CD4-positive, alpha-beta T cell (primary cell): ENCODE measurements at places on chromosomes 1 and 21. TPM values are rescaled to one million over a fixed set of nuclear protein-coding genes. Genes with fewer than 3 reads are reported as not detected.

- no peak for DNase-seq
Observed at GRCh38 chr1:226351709-226352108, 42.7 kb upstream of the LIN9 start.

GRCh38 chr1:163538667-163539066 is 216.9 kb downstream of the NUF2 start:
- DNase-seq, result no peak

GRCh38 chr1:225811622-225812487 is 1.9 kb downstream of the EPHX1 start:
- no peak for DNase-seq

DNA sequence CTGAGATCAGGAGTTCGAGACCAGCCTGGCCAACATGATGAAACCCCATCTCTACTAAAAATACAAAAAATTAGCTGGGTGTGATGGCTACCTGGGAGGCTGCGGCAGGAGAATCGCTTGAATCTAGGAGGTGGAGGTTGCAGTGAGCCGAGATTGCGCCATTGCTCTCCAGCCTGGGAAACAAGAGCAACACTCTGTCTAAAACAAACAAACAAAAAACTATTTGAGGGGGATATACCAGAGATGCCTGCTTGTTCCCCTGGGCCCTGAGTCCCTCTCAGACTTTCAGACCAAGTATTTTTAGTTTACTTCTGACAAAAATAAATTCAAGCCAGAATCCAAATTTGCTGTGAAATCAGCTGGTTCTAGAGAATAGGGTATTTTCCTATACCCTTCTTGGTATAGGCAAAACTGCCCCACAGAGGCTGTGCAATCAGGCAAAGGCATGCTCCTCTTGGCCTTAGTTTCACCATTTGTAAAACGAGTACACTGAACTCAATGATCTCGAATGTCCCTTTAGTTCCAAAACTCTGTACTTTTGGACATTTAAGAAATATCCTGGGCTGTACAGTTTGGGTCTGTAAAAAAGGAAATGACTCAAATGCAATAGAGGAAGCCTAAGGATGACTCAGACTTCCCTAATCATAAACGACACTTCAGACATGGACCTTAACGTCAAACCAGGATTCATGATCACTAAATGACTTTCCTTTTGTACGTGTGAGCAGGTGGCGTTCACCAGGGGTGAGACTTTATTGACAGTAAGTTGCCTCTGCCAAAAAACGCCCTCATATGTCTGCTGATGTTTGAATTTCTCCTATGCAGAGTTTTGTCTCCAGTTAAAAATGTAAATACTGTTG is 16.1 kb downstream of the ENSA start:
- DNase-seq, result peak; percentile 84

DNA sequence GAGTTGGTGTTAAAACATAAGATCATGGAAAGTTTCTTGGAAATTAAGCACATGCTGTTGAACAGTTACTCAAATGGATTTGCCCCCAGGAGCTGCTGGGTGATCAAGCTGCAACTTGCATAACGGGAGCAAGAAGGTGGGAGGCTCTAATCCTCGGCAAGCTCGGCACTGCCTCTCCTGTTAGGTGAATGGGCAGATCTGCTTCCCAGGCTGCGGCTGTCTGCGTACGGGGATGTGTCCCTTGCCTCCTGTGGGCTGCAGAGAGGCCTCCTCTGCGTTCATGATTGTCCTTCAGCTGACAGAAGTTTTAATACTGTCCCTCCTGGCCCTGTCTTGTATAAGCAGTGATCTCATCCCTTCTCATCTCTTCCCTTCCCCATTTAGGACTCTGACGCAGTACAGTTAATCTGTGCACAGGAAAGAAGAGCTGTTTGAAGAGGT is 36.7 kb downstream of the ATP1A1 start:
- DNase-seq, result no peak

- no peak for DNase-seq
Observed at GRCh38 chr1:181143102-181143859, 54.8 kb downstream of the IER5 start.

DNA sequence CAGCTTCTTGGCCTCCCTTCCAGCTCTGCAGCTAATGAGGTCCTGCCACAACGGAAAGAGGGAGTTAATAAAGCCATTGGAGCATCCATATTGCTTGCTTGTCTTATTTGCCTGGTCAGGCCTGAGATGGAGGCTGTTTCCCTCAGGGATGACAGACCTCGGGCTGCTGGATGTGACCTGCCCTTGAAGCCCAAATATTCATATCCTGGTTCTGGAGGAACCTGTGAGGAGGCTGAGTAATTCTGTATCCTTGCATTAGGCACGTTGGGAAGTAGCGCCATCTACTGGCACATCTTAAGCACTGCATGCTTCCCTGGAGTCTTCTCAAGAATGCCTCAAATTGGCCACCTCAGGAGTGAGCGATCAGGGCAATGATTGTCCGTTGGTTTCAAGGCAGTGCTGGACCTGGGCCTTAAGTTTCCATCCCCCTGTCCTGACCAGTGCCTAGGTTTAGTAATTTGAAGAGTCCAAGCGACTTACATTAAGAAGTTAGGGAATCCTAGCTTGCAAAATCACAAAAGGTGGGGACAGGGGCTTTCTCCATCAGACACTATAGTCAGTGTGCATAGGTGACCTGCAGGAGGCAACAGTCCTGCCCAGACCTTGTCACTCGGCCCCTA is 13.8 kb upstream of the NASP start:
- DNase-seq, result peak; percentile 74

GRCh38 chr21:35027563-35028450 is 21.3 kb downstream of the RUNX1 start:
- no peak for DNase-seq

- no peak for DNase-seq
Observed at GRCh38 chr1:23129846-23130245, 38.8 kb downstream of the LUZP1 start.

DNA sequence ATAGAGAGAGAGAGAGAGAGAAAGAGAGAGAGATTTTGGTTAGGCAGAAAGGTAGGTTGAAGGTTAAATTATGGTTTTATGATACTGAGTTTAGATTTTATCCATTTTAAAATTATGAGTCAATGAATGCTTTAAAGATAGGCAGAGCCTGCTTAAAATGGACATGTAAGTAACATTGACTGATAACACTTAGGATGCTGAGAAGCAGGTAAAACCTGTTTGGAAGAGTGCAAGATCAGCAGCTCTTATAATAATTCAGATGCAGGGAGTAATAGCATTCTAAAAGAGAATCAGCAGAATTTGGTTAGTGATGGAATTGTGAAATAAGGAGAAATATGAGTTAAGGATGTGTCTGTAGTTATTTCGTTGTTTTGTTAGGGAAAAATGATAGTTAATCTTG is 446.6 kb downstream of the PLA2G4A start:
- no peak for DNase-seq

DNA sequence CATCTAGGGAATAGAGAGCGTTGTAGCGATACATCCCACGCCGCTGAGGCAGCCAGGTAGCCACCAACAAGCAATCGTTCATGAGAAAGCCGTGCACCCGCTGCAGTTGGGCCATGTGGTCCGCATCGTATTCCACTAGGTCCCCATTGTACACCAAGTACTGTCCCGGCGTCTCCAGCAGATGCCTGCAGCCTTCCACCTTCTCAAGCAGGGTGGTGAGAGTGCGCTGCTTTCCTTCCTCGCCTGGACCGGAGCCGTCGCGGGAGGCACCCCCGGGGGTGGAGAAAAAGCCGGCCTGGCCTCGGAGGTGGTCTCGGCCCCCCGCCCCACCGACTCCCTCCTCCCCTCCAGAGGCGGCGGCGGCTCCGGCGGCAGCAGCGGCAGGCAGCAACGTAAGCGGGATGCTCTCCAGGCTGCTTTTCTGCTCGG is 595 bp downstream of the EXOC8 start:
- DNase-seq, result no peak

GRCh38 chr1:114609826-114610225 is 28.4 kb upstream of the BCAS2 start:
- DNase-seq, result no peak

DNA sequence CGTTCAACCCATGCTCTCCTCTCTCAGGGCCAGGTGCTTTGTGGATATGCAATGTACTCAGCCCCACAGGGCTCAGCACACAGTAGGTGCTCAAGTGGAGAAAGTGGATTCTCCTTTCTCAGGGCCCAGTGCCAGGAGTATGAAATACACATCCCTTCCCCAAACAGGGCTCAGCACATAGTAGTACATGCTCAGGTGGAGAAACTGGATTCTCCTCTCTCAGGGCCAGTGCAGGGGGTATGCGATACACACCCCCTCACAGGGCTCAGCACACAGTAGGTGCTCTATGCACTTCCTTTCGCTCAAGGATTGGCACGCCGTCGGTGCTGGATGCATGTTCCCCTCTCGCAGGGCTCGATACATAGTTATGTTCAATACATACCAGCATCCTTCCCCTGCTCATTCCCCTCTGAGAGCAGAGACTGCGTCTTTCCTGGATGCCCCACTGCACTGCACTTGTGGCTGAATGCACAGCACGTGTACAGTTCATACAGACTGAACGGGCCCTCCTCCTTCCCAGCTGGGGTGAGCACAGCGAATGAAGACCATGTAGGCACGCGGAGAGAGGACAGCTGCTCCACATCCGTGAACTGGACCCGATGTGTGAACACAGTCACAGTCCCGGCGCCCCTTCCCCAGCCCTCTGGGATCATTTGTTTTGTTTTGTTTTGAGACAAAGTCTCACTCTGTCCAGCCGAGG is 16.6 kb upstream of the DISP3 start:
- DNase-seq, result no peak

- no peak for DNase-seq
Observed at GRCh38 chr21:45740491-45741357, 97.2 kb downstream of the PCBP3 start.

DNA sequence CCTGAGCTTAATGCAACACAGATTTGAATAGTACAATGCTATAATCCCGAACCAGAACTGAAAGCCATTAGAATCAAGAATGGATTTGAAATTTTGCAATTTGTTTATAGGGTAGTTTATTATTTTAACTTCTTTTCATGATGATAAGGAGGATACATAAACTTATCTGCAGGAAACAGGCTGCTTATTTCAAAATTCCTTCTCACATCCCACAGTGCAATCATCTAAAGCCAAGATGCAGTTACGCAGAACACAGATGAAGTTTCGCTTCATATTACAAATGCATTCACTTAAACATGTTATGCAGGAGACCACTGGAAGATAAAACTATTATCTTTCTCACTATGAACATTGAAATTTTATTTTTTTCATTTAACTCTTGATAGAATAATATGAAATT is 1019.6 kb downstream of the PLA2G4A start:
- DNase-seq, result no peak

DNA sequence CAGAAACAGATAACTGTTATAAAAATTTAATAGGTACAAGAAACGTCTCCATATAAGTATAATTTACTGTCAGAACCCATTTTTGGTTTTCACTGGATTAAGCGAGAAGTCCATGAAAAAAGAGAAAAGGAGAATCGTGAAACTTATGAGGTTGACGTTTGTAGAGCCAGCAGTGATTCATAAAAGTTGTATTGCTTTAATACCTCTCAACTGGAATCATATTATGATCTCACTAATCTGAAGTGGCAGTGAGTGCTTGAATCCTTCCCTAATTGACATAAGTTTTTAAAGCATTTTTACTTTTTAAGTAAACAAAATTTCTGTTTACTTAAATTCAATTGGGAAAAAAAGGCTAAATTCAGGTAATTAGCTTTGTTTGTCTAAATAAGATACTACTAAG is 315.3 kb downstream of the TPR start:
- no peak for DNase-seq

- DNase-seq, result no peak
Observed at GRCh38 chr1:81974883-81975555, 174.3 kb downstream of the ADGRL2 start.

DNA sequence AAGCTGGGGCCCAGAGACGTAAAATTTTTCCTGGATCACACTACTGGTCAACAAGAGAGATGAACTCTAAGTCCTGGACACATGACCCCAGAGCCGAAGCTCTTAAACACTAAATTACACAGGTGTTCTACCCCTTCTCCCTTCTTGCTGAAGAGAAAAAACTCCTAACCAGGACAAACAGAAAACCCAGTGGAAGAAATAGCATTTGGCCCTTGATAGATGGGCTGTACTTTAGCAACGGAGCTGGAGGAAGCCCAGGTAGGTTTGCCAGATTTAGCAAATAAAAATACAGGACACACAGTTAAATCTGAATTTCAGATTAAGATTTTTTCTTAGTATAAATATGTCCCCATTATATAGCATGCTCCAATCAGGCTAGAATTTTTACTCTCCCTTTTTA is 72.7 kb downstream of the DIRAS3 start:
- DNase-seq, result no peak

DNA sequence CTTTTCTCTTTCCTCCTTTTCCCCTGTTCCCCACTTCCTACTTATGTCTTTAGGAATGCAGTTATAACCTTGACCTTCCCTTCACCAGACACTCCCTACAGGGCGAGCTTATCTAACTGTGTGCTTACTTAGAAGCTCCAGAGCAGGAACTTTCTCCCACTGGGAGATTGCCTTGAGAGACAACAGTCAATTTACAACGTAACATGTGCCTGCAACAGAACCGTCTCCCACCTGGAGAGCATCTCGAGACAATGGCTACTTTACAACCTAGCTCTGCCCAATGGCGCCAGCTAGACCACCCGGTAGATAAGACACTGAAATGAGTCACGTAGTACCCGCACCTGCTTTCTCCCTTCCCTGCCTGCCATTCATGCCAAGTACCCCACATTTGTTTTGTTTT is 16.7 kb downstream of the HMGN1 start:
- no peak for DNase-seq

DNA sequence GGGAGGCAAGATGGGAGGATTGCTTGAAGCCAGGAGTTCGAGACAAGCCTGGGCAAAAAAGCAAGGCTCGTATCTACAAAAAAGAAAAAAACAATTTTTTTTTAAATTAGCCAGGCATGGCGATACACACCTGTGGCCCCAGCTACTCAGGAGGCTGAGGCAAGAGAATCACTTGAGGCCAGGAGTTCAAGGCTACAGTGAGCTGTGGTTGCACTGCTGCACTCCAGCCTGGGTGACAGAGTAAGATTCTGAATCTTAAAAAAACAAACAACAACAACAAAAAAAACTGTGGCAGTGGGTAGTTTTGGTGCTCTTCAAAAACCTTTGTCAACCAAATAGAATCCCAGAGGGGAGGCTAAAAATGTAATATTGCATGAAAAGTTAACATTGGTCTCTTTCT is 734 bp downstream of the PTPN22 start:
- DNase-seq, result no peak

DNA sequence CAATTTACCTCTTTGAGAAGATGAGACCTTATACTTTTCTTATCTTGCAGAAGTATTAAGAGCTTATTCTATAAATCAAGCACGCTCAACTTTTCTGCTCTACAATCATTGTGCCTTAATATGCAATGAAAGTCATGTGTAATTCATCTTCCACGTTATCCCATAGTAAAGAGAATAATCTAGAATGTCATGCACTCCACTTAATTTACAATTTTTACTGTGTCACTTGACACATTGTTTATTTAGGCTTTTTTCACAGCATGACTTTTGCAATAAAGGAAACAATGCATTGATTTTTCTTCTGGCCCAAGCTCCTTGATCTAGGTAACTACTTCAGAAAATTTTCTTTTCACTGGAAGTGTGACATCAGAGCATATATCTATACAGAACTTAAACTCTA is 290.9 kb downstream of the HHIPL2 start:
- no peak for DNase-seq

CLDN17 gene
- not detected for total RNA-seq

GOLT1A gene
- not detected for total RNA-seq

DEPDC1 gene
- not detected for total RNA-seq

S100A9 gene
- 35.3 TPM for total RNA-seq

SH2D1B gene
- total RNA-seq, result not detected
